ENCODE measurements at places on chromosomes 5 and 9.

- no peak for DNase-seq
These were observed 35.9 kb upstream of the EXOC3 start for GRCh38 chr5:407051-407450.

- no peak for DNase-seq
These were observed 110.3 kb upstream of the TBC1D2 start for GRCh38 chr9:98365781-98366180.

DNA sequence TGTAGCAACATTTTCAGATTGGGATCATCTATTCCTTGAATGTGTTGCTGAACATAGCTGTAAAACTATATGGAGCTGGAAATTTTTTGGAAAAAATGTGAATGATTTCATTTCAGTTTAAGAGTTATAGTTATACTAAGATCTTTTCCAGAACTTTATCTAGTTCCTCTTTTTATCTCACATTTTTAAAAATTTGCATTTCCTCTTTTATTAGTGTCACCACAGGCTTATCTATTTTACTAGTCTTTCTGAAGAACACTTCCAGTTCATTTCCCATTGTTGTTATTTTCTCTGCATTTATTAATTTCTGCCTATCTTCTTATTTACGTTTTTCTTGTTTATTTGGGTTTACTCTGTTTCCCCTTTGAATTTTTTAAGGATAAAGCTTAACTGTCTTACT, 46.0 kb upstream of the FSTL4 start:
- no peak for DNase-seq

DNA sequence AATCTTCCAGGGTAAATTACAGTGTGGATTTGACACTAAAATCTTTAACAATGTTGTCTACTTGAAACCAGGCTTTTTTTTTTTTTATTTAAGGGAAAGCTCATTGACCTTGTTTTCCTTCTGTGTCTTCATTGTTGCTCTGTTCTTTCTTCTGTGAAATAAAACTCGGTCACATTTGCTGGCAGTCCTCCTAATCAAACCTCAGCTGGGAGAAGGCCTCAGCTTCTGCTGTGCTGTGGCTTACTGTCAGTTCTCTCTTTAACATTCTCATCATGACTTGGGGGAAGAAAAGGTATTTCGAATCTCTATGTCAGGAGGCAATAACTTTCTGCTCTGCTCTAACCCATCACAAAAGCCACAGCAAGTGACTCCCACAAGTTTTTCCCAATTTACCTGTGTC, 268.9 kb downstream of the ZNF608 start:
- no peak for DNase-seq

GRCh38 chr5:170111088-170111785, 5.5 kb downstream of the FOXI1 start:
- peak; percentile 17 for DNase-seq

DNA sequence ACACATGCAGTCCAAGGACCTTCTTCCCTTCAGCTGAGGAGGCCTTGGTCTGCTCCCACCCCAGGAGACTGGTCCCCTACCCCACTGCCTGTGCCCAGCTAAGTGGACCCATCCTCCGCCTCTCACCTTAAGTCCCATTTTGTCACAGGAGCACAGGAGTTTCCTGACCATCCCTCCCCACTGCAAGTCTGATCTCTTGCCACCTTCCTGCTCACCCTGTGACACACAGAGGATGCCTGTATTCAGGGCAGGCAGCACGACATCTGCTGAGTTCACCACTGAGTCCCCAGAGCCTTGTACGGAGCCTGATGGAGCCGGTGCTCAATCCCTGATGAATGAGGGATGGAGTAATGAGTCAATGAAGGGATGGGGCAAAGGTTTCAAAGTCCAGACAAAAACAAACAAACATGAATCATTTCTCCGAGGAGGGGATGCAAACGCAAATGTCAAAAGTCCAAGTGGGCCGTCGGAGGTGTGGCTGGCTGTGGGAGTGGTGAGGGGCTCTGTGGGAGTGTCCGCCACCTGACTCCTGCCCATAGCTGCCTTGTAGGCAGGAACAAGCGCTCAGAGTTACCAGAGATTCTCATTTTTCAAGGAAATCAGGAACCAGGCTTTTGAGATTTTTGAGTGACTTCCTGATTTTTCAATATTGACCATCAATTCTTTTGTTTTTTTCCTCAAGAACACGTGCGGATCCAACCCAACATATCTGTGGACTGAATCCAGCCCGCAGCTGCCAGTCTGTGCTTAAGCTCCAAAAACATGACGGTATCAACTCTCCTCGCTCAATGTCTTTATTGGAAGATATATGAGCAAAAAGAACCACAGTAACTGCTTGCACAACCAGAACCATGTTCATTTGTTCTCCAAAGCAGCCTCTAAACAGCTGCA, 4.4 kb downstream of the RAPGEF1 start:
- no peak for DNase-seq

GRCh38 chr5:151903243-151903653, 21.4 kb downstream of the GLRA1 start:
- no peak for DNase-seq

GRCh38 chr9:88722753-88723152, 187.8 kb downstream of the NXNL2 start:
- DNase-seq, result no peak

- DNase-seq, result peak; percentile 64
These were observed 10.4 kb downstream of the PTCH1 start for GRCh38 chr9:95506428-95506677.

DNA sequence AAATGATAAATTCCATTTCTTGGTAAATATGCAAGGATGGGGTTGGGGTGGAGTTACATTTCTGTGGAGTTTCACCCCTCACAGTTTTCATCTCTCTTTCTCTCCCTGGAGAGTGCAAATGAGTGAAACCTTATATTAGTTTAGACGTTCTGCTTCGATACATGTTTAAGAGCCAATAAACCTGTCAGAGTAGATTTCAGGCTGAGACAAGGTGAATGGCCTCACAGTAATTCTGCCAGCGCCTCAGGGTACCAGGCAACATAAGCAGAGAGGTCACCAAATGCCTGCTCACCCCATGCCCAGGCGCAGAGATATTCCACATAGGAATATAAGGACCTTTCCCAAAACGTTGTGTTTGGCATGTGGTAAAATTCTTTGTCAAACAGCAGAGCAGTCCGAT, 154.9 kb upstream of the VLDLR start:
- no peak for DNase-seq

- no peak for DNase-seq
These were observed 461.4 kb upstream of the ZNF608 start for GRCh38 chr5:125207856-125208255.

Data from brain (organoid and tissue), 16 donors.